ENCODE measurements at places on chromosomes 2 and 18.

GRCh38 chr2:159131914-159132281 is 154.6 kb downstream of the WDSUB1 start:
- DNase-seq, result no peak

DNA sequence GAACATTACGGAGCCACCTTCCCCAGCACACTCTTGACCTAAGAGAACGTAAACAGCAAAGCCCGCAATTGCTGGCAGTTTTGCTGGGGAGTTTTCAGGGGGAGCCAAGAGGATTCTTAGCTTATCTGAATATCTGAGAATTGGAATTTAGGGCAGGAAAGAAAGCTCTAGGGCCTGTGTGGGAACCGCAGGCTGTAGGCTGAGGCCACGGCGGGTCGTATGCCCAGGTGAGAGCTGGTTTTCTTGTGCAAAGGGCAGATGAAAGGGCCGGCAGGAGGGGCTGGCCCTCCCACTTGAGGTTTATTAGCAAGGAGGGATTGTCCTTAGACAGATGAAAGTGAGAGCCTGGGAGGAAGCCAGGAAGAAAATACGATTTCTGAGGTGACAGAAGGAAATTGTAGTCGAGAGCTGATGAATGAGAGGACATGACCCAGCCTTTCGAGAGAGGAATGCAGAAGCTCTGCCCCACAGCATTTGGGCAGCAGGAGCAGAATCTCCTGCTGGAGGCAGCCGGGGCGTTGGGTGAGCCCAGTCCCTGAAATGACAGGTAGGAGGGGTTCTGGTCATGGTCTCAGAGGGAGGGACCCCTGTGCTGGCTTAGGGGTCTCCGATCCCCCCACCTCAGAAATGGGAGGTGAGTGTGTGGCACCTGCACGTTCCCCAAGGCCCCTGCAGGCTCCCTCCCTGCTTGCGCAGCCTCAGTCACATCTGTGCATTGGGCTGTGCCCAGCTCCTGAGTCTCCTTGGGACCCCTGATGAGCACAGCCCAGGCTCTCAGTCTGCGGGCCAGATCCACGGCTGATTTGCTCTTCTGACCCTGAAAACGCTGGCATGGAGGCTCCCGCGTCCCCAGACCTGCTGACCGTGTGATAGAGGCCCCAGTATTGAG is 61.1 kb downstream of the CABLES1 start:
- DNase-seq, result no peak

GRCh38 chr2:19361325-19361990 is 3.0 kb upstream of the OSR1 start:
- DNase-seq, result no peak

- DNase-seq, result no peak
Observed at GRCh38 chr2:138943470-138943869, 163.3 kb upstream of the NXPH2 start.

DNA sequence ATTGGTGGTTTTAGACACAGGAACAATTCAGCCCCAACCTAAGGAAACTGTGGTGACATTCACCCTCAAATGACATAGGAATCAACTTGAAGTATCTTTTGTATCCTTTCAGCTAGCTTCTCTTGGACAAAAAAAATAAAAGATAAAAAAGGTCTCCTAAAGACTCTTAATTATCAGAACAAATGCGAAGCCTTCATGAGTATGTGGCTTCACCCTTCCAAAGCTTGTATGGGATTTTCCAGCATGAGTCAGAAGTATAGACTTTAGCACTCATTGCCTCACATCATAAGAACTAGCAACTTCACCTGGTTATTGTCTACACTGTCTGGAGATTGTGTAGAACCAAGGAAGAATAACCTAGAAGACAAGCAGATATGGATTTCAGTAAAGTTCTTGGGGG is 135.4 kb downstream of the LAMA3 start:
- no peak for DNase-seq

DNA sequence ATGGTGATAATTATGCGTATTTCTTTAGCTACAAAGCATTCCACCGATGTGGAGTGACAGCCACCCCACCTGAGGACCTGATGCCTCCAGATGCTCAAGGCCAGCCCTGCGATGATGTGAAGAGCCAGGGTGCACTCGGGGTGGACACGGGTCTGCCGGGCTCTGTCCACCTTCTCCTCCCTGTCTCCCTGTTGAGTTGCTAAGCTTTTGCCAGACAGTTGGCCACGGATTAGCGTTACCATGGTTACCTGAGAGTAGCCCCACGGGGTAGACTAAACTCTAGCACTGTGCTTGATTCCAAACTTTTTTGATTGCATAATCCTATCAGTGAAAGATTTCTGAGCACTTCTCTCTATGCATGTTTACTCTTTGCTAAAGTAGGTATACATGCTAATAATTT is 86.2 kb downstream of the SMIM21 start:
- DNase-seq, result no peak
